ENCODE measurements at places on chromosomes 7 and 10.

DNA sequence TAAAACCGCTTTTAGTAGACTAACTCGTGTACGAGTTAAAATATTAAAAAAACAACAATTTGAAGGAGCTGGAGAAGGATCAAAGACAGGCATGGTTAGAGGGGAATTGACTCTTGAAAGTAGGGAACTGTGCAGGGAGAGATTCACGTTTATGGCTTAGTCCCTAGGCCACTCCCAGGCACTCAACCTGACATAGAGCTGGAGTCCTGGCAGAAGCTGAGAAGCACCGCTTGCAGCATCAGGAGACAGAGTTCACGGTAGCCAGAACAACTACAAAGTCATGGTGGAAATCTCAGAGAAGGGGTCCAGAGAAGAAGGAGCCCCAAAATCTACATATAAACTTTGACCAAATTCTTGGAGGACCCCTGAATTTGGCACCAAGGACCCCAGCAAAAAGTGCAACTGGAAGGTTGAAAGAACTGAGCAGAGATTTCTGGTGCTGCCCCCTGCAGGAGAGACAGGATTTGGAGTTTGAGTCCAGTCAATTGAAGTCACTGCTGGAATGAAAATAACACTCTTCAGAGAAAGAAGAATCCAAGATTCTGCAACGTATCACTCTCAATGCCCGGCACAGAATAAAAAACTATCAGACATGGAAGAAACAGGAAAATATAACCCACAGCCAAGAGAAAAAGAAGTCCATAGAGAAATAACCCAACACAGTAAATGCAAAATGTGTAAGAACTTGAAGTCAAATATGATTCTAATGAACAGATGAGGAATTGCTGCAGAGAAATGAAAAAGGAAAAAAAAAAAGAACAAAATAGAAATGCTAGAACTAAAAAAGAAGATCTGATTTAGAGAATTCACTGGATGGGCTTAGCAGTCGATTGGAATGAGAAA, 493.3 kb upstream of the PODXL start:
- no peak for DNase-seq

- DNase-seq, result no peak
These were observed 96.7 kb upstream of the PDCD4 start for GRCh38 chr10:110775020-110775375.

GRCh38 chr10:99337901-99338300, 8.7 kb downstream of the CNNM1 start:
- DNase-seq, result no peak

DNA sequence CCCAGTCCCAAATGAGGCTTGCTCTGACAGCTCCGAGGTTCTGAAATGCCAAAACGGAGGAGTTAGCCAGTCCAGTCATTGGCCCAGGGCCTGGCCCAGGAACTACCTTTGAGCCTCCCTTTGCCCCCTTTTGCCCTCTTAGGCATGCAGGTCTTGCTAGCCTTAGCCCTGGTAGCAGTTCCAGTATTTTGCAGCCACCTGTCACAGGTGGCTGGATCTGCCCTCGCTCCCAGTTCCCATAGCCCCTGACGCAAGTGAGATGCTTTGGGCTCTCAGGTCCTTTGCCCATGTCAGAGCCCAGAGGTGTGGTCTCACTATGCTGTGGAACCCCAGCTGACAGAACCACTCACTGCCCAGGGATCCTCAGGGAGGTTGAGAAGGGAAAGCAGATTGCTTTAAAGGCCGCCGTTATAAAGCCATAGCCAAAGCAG, 42.0 kb downstream of the GPRIN2 start:
- no peak for DNase-seq
